ENCODE measurements at places on chromosomes 5 and 9. TPM values are rescaled to one million over a fixed set of nuclear protein-coding genes. Genes with fewer than 3 reads are reported as not detected.

The PDLIM4 gene
- total RNA-seq = 0.64 TPM

The MFAP3 gene
- 25.6 TPM for total RNA-seq

The LCN6 gene
- total RNA-seq = not detected

The BTNL3 gene
- total RNA-seq = not detected

The C5orf58 gene
- total RNA-seq = not detected

The PDE6A gene
- total RNA-seq = 0.42 TPM

The GTF3C5 gene
- total RNA-seq = 62.9 TPM

The PCDHGA8 gene
- total RNA-seq = 0.06 TPM

The NRG2 gene
- 2.0 TPM for total RNA-seq

The CCIN gene
- 0.08 TPM for total RNA-seq

The PLPPR1 gene
- total RNA-seq = not detected

The FYB1 gene
- total RNA-seq = 14.4 TPM

The TMEM174 gene
- not detected for total RNA-seq

All from A549 treated with Mapracorat at 1 μM for 4 hours (cell line).